ENCODE measurements at places on chromosomes 4 and X. TPM values are rescaled to one million over a fixed set of nuclear protein-coding genes. Genes with fewer than 3 reads are reported as not detected.

FDCSP gene
- not detected for total RNA-seq

DNA sequence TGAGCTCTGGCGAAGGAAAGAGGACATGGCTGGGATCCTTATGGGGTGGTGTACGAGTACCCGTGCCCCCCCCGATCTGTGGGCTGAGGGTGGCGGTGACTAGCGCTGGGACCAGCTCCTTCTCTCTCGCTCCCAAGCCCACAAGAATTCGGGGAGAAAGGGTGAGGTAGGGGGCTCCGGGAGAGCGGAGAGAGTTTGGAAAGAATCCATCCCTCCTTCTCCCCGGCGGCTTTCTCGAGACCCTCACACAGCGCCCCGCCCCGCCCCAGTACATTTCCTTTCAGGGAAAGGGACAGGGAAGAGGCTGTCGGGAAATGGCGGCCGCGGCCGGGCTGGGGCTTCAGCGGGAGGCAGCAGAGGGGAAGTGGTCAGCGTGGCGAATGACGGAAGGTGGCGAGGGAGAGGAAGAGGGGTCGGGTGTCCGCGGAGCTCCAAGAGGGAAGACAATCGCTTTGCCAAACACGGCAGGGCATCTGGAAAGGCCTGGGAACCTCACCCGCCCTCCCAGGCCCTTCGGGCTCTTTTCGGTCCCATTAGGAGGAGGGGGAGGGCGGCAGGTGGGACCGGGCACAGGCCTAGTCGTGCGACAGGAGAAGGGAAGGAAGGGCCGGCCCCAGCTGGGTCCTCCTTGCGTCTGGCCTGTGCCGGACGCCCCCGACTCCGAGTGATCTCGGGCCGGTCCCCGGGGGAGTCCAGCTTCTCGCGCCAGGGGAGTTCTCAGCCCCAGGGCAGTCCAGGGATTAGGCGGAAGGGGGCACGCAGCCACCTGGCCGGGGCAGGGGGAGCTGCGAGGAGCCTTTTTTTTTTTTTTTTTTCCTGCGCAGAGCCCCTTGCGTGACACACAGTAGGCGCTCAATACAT, 10.2 kb downstream of the HNRNPH2 start:
- no peak for DNase-seq

DNA sequence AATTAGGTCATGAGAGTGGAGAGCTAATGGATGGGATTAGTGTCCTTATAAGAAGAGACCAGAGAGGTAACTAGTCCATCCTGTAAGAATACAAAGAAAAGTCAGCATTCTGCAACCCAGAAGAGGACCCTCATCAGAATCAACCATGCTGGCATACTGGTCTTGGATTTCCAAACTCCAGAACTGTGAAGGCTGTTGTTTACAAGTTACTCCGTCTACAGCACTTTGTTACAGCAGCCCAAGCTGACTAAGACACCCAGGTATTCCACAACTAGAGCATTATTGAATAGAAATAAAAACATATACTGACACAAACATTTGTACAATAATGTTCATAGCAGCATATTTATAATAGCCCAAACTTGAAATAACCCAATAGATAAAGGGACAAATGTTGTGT, 9.2 kb downstream of the TMEM156 start:
- no peak for DNase-seq

GRCh38 chr4:157808796-157809383, 363.9 kb downstream of the GASK1B start:
- DNase-seq = no peak

GRCh38 chr4:1405636-1406393, 427 bp downstream of the NKX1-1 start:
- DNase-seq = no peak

ABLIM2 gene
- total RNA-seq = 26.7 TPM

GRCh38 chr4:1018147-1019020, 7.0 kb downstream of the FGFRL1 start:
- no peak for DNase-seq

GRCh38 chrX:97609938-97610337, 726.2 kb downstream of the RPA4 start:
- DNase-seq = no peak

- DNase-seq = no peak
Measured at GRCh38 chrX:47420265-47420664, 49.9 kb downstream of the ZNF157 start.

PRRG1 gene
- total RNA-seq = 11.9 TPM

EPGN gene
- 57.5 TPM for total RNA-seq

DNA sequence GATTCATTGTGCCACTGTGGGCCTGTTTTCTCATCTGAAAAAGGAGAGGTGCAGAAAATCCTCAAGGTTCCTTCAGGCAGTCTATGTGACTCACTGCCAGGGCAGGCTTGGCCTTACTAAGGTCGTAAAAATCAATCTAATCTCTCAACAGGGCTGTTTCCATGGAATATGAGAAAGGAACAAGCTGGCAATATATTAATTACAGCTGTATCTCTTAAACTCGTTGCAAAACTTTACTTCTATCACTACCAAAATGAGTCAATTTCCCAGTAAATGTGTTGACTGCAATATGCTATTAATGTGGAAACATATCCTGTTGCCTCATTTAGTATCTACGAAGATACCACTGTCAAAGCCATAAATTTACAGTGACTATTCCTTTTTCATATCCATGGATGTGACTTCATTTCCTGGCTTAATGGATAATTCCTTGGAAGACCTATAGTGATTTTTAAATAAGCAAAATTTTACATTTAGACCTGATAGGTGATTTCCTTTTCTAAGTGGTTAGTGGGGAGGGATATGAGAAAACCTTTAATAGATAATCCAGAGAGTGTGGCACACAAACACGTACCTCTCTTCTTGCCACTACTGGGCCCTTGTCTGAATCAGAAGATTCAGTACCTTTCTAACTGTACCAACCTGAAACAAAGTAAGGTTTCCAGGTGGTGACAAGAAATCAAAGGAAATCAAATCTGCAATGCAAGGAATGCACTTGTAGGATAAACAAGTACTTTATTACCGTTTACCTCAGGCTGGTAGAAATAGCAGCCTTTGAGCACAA, 127.4 kb upstream of the FTHL17 start:
- no peak for DNase-seq

CT45A10 gene
- total RNA-seq = not detected

DMRTC1 gene
- not detected for total RNA-seq

GRCh38 chrX:155242300-155242699, 22.0 kb downstream of the RAB39B start:
- DNase-seq = no peak

DNA sequence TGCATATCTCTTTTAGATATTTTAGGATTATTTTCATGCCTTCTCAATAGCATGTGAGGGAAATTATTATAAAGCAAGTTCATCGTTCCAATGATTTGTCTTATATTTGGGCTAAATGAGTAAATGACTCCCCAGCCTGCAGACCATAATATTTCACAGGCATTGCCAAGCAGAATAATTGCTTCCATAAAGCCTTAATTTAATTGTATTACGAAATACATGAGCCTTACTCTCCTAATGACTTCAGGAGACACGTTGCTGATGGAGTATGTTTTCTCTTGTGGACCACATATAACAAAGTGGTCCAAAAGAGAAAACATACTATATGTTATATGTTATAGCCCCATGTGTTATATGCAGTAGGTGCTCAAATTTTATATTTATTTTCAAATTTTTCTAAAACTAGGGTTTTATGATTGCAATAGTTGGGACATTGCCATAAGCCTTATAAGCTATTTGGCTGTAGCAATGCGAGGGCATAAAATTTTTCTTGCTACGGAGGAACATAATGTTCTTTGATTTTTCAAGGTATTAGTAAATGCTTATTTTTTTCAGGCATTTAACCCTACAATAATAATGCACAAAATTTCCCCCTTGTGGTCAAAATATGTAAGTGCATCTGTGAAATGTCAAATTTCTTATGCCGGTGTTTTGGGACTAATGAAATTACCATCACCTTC, 26.2 kb upstream of the TMPRSS11D start:
- no peak for DNase-seq

DNA sequence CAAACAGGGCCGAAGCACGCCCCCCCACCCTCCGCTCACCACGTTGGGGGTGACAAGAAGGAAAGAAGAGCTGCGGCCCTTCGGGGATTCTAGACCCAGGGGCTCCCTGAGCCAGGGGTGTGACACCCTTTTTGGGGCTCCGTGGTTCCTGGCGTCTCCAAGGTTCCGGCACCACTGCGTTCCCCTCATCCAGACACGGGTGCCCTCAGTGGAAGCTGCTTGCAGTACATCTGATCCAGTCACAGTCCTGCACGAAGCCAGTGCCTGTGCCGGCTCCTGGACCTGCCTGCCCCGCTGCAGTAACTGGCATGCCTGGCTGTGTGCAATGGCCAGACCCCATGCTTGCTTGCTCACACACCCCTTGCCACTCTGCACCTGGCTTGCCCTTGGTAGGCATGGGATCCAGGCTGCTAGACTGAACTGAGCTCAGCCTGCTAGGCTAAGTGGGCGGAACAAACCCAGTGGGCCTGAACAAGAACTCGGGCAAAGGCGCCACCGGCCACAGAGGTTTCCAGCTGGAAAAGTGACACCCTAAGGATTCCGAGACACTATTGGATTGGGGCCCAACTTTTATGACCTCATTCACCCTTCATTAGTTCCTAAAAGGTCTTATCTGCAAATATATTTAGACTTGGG, 420.4 kb upstream of the AGA start:
- DNase-seq = no peak

DNA sequence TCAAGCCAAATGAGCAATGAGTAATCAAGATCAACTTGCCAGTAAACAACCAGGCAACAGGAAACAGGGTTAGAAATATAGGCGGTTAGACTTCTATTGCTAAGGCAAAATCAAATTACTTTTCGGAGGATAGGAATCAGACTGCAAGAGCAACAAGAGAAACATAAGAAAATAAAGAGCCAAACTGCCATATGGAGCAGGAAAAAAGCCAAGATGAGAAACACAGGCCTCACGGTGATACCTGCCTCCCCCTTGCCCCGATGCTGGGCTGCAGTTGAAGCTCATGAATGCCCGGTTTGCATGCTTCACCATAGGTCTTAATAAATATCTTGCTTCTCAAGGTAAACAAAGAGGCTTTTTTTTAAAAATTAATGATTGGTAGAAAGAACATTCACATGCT, 158.4 kb upstream of the MAGEC2 start:
- DNase-seq = no peak

TCP11X2 gene
- total RNA-seq = not detected

GRCh38 chr4:118081434-118081833, 47.1 kb downstream of the NDST3 start:
- DNase-seq = no peak

CTAG2 gene
- total RNA-seq = not detected

HTN3 gene
- total RNA-seq = not detected

RIPPLY1 gene
- not detected for total RNA-seq

GRCh38 chr4:153963216-153963615, 174.3 kb upstream of the SFRP2 start:
- no peak for DNase-seq
